ENCODE measurements at places on chromosomes 12 and 14. TPM values are rescaled to one million over a fixed set of nuclear protein-coding genes. Genes with fewer than 3 reads are reported as not detected.

DNA sequence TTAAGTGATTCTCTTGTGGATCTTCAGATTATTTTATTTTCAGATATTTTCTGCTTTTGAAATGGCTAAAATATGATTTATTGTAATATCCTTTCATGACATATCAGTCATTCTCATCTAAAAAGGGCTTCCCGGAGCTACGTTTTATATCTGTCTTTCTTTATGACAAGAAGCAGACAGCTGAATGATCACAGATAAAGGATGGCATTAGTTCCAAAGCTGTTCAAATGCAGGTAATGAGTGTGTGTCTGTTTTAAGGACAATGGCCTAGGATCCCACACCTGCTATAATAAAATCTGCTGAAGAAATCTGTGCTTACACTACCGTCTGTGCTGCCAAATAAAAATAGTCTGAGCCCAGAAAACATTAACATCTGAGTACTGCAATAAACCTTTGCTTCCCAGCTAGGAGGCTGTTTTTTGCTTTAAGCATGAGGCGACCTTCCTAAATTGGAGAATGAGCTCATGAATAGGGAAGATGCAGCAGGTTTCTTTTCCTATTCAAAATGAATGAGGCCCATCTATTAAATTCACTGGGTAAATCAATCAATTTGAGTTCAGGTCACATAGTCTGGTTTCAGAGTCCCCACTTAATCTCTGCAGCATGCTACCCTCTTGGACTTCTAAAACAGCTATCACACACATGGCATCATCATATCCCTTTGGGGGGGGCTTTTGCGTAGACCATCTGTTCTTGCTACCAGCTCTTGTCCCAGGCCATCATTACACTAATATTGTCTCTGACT lies 498.5 kb downstream of the NELL2 start:
- H3K36me3 ChIP-seq: no peaks in the 10 kb centered on the region
- no peak overlapping the region for H3K27ac ChIP-seq
- H3K4me3 ChIP-seq: no peak overlapping the region
- no peaks in the 10 kb centered on the region for H3K27me3 ChIP-seq
- DNase-seq: no peak

MYO1A gene
- total RNA-seq: not detected

DPY19L2 gene
- not detected for total RNA-seq

DNA sequence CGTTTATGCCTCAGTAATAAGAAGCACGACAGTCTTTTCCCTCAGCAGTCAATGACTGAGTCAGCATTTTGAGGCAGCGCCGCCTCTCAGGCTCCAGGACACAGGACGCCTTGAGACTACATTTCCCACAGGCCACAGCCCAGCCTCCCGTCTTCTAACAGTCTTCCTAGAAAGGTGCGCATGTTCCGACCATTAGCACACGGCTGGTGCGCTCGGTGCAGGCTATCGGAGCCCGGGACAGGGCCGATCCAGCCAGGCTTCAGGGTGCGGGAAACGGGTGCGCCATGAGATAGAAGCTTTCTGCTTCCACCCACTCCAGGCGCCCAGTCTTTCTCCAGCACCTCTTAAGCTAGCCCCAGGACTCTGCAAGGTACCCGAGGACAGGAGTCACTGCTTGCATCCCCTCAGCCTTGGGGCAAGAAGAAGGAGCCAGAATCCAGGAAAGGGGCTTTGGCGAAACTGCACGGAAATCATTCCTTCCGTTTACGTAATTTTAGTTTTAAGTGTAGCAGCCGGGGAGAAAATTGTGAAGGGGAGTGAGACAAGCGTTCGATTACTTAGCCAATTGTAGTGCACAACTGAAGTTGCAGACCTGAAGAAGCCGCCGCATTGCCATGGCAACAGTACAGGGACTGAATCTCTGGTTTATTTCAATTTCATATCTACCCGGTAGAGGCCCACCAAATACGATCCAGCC lies 54.0 kb downstream of the ZNF641 start:
- H3K4me1 ChIP-seq: no peaks in the 10 kb centered on the region
- peak; percentile 82 for DNase-seq
- no peaks in the 10 kb centered on the region for H3K27me3 ChIP-seq
- peak overlapping the region; percentile 80 for H3K4me3 ChIP-seq
- H3K36me3 ChIP-seq: no peaks in the 10 kb centered on the region

PRH2 gene
- total RNA-seq: not detected

RERGL gene
- 0.51 TPM for total RNA-seq

- H3K4me3 ChIP-seq: no peak overlapping the region
- DNase-seq: no peak
These were observed 716.7 kb downstream of the VRK1 start for GRCh38 chr14:97513891-97514290.

TAS2R7 gene
- not detected for total RNA-seq

- H3K4me3 ChIP-seq: no peak overlapping the region
- no peak overlapping the region for H3K27ac ChIP-seq
- no peak for DNase-seq
- peaks cover 26% of the 10 kb centered on the region for H3K36me3 ChIP-seq
These were observed 13.7 kb downstream of the CHFR start for GRCh38 chr12:132873724-132874123.

- no peaks in the 10 kb centered on the region for H3K27me3 ChIP-seq
- no peak overlapping the region for H3K27ac ChIP-seq
- H3K4me1 ChIP-seq: peaks cover 72% of the 10 kb centered on the region
- no peaks in the 10 kb centered on the region for H3K36me3 ChIP-seq
- no peak overlapping the region for H3K4me3 ChIP-seq
These were observed 209.2 kb downstream of the PHLDA1 start for GRCh38 chr12:75822416-75822815.

PLEKHD1 gene
- not detected for total RNA-seq

DNA sequence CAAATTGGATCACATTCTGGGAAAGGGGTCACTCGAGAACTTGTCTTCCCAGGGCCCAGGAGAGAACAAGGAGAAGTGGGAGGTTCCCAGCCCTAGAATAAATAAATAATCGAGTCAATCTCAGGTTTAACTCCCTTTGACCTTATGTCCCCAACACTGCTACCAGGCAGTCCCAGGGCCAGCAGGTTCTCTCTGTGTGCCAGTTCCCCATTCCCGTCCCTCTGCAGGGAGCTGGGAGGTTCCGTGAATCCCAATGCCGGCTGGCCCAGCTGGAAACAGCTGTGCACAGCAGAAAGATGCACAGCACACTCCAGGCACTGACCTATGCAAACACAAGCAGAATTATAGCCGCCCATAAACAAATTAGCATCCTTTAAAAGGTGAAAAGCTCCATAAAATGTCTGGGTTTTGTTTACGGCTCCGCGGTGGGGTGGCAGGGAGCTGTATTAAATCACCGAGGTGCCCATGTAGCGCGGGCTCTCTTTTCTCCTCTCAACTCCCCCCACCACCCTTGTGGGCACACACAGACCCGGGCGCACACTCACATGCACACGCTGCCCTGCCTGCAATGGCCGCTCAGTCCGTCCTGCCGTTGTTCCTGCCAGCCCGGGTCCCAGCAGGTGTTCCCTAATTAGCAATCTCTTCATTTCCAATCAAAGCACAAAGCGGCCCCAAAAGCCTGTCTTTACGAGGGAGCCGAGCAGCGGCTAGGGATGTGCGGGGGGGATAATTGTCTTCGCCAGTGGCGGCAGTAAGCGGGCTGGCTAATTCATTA lies 46.6 kb upstream of the ESRRB start:
- no peak overlapping the region for H3K4me3 ChIP-seq
- H3K4me1 ChIP-seq: no peaks in the 10 kb centered on the region
- H3K36me3 ChIP-seq: no peaks in the 10 kb centered on the region
- H3K27ac ChIP-seq: no peak overlapping the region
- peaks cover 31% of the 10 kb centered on the region for H3K27me3 ChIP-seq

NANOG gene
- total RNA-seq: 0.13 TPM

TRAF3 gene
- total RNA-seq: 18.6 TPM

GLIPR1L1 gene
- not detected for total RNA-seq

PDZRN4 gene
- total RNA-seq: not detected

- H3K36me3 ChIP-seq: no peaks in the 10 kb centered on the region
- H3K4me3 ChIP-seq: no peak overlapping the region
- H3K27me3 ChIP-seq: no peaks in the 10 kb centered on the region
- peak overlapping the region; percentile 90 for H3K27ac ChIP-seq
- H3K4me1 ChIP-seq: peaks cover 50% of the 10 kb centered on the region
These were observed 28.0 kb upstream of the OSBPL8 start for GRCh38 chr12:76587428-76588178.

DNA sequence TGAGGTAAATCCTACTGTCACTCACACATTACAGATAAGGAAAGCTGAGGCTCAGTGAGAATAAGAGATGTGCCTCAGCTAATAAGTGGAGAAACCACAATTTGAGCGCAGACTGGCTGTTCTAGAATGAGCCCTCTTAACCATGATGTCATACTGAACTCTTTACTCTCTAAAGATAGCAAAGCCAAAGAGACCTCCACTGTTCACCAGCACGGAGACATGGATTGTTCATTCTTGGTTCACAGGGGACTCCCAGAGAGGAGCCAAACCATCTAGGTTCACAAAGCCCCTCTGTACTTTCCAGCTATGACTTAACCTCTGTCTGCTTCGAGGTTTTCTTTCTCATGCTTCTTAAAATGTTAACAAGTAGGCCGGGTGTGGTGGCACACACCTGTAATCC lies 32.7 kb upstream of the YARS2 start:
- no peaks in the 10 kb centered on the region for H3K27me3 ChIP-seq
- no peak overlapping the region for H3K27ac ChIP-seq
- no peak for DNase-seq
- H3K4me3 ChIP-seq: no peak overlapping the region

GRCh38 chr12:26551385-26551784 lies 281.6 kb downstream of the ITPR2 start:
- no peaks in the 10 kb centered on the region for H3K4me1 ChIP-seq
- DNase-seq: no peak
- H3K27ac ChIP-seq: no peak overlapping the region
- no peak overlapping the region for H3K4me3 ChIP-seq
- no peaks in the 10 kb centered on the region for H3K27me3 ChIP-seq

GRCh38 chr12:85448548-85449139 lies 168.6 kb downstream of the ALX1 start:
- no peak overlapping the region for H3K4me3 ChIP-seq
- H3K36me3 ChIP-seq: no peaks in the 10 kb centered on the region
- DNase-seq: peak; percentile 56

MYF5 gene
- not detected for total RNA-seq

GRCh38 chr12:2494486-2495192 lies 300.1 kb upstream of the FKBP4 start:
- H3K4me1 ChIP-seq: no peaks in the 10 kb centered on the region
- H3K27ac ChIP-seq: no peak overlapping the region
- H3K27me3 ChIP-seq: no peaks in the 10 kb centered on the region
- H3K36me3 ChIP-seq: peaks cover 17% of the 10 kb centered on the region
- no peak overlapping the region for H3K4me3 ChIP-seq
- DNase-seq: no peak

DNA sequence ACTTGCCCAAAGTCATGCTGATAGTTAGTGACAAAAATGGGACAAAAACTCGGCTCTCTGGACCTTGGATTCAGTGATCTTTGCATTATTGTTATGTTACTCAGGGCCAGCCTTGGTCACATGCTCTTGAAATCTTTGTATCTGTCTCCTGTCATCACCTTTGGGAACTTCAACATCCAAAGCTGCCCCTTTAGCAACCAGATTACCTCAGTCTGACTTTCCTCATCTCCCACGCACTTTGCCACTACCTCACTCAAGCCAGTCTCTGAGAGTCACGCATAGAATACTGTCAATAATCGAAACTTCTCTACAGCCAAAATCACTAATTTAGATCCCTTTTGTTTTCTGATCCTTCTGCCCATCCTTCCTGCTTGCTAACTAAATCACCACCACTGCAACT lies 90.8 kb upstream of the DAAM1 start:
- no peaks in the 10 kb centered on the region for H3K36me3 ChIP-seq
- peaks cover 46% of the 10 kb centered on the region for H3K4me1 ChIP-seq
- H3K4me3 ChIP-seq: peak overlapping the region; percentile 21
- H3K27me3 ChIP-seq: no peaks in the 10 kb centered on the region

DNA sequence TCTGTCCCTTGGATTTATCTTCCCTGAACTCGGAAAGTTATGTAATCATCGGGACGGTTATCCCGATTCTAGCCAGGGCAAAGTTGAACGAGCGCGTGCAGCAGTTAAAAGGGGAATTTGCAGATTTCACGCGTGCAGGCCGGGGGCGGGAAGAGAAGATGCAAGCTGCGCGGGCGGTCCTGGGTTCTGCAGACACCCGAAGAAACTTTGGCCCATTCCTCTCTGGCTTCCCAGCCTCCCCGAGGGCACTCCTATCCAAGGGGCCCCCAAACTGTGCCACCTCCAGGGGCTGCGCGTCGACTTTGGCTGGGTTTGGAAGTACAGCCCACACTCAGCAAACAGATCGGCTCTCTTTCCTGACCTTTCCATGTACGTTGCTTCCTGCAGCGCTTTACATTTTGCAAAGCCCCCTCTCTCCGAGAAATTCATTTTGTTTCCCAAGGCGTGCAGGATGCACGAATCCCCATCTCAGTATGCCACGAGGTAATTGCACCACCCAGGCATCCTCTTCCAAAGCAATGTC lies 941 bp upstream of the PPP1CC start:
- H3K27ac ChIP-seq: no peak overlapping the region
- H3K4me1 ChIP-seq: peaks cover 42% of the 10 kb centered on the region
- no peaks in the 10 kb centered on the region for H3K27me3 ChIP-seq
- peak overlapping the region; percentile 93 for H3K4me3 ChIP-seq

GRCh38 chr14:75720116-75720515 lies 59.1 kb downstream of the TTLL5 start:
- no peak overlapping the region for H3K27ac ChIP-seq
- no peak for DNase-seq
- no peaks in the 10 kb centered on the region for H3K27me3 ChIP-seq
- H3K36me3 ChIP-seq: 0 out of 2 replicates have a peak, but pooled peaks cover 3% of the 10 kb centered on the region
- peaks cover 14% of the 10 kb centered on the region for H3K4me1 ChIP-seq
- no peak overlapping the region for H3K4me3 ChIP-seq
